ENCODE measurements at places on chromosomes 3 and 15.

DNA sequence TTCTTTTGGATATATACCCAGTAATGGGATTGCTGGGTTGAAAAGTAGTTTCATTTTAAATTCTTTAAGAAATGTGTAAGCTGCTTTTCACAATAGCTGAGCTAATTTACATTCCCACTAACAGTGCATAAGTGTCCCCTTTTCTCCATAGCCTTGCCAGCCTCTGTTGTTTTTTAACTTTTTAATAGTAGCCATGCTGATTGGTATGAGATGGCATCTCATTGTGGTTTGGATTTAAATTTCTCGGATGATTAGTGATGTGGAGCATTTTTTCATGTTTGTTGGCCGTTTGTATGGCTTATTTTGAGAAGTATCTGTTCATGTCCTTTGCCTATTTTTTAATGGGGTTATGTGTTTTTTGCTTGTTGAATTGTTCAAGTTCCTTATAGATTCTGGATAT, 444.3 kb upstream of the ATP11B start:
- no peak for DNase-seq

DNA sequence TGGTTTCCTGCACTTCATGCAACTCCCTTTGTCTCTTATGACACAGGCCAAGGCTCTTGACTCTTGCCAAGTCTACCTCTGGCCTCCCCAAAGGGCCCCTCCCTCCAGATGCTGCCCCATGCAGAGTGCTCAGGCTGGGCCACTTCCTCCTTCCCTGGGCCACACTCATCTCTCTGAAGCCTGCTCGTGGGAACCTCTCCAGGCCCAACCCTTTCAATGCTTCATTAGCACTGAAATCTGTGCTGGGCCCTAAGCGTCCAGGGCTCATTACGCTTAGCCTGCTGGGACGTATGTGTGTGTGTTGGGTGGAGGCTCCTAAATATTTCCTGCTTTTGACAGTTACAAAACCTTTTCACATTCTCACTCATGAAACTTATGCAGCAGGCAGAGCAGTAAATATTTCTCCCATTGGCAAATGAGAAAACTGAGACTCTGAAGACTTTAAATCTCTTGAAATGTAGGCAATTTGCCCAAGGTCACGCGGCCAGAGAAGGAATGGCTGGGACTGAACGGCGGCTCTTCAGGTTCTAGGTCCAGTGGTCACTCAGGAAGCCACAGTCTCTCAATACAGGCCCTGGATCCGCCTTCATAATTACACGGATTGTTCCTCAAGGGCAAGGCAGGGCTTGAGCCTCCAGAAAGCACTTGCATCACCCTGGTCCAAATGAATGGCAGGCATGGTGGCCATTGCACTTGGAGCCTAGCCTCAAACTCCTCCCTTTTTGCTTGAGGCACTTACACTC, 241.7 kb upstream of the HES1 start:
- no peak for DNase-seq

DNA sequence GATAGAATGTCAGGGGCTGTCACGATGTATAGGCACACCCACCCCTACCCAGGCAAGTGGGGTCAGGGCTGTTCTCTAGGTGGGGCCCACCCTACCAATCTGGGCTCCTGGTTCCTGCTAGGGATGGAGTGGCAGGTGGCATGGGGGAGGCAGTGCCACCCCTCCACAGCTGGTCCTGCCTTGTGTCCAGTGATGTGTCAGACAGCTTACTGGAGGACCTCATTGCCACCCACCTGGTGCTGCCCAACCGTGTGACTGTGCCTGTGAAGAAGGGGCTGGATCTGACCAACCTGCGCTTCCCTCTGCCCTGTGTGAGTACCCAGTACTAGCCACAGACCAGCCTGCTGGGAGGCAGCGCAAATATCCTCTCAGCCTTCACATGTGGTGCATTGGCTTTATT, 27.5 kb downstream of the ESYT3 start:
- no peak for DNase-seq

GRCh38 chr3:151852074-151852811, 21.2 kb upstream of the SUCNR1 start:
- DNase-seq = no peak

GRCh38 chr3:25831578-25831977, 41.7 kb downstream of the OXSM start:
- DNase-seq = no peak

DNA sequence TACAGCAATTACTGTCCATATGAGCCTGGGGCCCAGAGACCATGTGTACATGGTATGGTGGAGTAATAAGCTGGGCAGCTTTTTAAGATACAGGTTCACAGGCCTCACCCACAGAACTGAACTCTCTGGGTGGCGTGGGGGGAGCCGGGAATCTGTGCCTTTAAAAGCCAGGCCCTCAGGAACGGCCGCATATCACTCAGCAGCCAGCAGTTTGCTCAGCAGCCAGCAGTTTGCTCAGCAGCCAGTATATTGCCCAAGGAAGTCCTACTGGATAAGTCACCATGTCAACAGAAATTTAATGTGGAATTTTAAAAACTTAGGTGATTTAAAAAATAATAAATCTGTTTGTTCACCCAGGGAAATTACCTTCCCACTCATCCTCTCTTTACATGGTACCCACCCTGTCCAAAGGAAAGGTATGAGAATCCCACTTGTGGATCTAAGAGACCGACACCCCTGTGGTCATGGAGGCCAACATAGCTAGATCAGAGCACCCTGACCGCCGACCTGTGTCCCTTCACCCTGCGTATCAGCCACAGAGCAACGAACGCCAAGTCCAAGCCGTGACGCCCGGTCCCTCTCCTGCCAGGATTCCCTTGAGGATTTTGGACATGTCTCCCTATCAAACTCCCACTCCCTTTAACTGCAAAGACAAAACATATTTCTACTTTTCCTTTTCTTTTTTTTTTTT, 95.7 kb upstream of the CHRM5 start:
- no peak for DNase-seq

DNA sequence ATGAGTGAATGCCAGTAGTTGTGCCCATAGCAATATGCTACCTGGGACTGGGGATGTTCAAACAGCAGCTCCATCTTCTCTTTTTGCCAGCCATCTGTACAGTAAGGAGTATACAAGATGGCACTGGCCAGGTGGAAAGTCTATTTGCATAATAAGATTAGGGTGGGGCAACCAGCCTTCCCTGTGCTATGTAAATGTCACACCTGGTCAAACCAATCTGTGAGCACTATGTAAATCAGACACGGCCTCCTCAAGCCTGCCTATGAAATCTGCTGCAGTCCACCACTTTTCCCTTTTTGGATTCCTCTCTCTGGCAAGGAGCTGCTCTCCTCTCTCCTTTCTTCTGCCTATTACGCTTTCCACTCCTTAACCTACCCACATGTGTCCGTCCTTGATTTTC, 53.0 kb downstream of the C3orf80 start:
- DNase-seq = no peak

GRCh38 chr15:58684036-58684710, 65.3 kb downstream of the ADAM10 start:
- DNase-seq = peak; percentile 9

GRCh38 chr3:173660645-173661299, 263.2 kb downstream of the NLGN1 start:
- no peak for DNase-seq

- no peak for DNase-seq
These were observed 1.4 kb downstream of the MAP6D1 start for GRCh38 chr3:183823963-183824362.

DNA sequence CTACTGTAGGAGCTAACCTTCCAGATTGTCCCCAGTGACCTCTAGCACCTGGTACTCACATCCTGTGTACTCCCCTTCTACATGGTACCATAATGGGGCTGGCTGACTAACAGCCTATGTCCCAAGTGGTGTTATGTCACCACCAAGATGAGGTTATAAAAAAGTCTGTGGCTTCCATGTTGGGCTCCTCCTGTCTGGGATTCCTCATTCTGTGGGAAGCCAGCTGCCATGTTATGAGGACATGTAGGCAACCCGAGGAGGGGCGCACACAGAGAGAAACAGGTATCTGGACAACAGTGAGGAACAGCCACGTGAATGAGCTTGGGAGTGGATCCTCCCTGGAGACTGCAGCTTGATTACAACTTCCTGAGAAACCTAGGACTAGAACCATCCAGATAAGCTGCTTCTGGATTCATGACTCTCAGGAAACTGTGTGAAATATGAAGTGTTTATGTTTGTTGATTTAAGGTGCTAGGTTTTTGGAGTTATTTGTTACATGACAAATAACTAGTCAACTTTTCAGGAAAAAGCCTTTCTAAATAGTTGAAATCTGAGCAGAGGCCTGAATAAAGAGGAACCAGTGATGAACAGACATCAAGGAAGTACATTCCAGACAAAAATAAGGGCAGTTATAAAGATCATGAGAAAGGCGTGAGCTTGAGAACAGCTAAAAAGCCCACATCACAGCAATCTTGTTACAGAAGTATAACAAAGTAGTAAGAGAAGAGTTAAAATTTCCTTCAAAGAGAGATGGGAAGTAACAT, 21.7 kb downstream of the GOLIM4 start:
- no peak for DNase-seq

DNA sequence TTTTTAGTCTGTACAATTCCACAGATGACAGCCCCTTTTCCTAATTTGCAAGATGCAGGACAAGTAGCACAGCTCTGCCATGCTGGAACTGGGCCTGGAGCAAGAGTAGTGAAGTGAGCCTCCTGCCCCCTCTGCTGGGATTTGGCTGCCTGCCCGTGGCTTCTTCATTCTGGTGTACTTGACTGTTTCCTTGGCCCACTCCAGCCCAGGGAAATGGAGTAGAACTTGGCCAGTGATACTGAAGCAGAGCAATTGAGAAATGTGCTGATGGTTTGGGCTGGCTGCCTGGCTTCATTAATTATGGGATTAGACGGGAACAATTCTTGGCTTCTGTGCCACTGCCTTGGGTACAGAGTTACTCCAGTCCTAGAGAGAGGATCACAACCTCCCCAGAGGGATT, 2.8 kb downstream of the GPD1L start:
- DNase-seq = no peak

DNA sequence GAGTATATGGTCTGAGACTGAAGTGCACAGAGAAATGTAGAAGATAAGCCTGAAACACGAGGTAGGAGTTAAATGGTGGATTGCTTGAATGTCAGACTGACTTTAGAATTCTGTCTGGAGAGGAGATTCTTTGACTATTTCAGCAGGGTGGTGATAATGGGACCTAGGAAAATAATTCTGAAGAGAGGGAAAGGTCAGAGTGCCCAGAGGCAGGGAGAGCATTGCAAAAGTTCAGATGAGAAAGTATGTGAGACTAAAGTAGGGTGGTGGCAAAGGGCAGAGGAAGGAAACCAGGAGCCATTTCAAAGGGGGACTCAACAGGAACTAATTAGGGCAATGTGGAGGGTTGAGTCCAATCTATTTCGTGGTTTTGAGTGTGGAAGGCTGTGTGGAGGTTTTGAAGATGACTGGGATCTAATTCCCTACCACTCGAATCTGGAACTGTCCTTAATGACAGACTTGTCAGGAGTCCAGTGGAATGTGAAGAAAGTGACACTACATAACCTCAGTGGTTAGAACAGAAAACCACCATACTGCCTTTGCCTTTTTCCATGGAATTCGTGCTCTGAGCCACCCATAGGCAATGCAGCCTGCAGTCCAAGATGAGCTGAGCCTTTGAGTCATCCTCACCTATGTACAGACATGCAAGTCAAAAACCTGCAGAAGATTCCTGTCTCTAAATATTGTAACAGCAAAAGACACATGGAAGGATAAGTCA, 16.1 kb downstream of the CPOX start:
- DNase-seq = no peak

- no peak for DNase-seq
These were observed 30.2 kb downstream of the PTPN23 start for GRCh38 chr3:47410801-47411646.

GRCh38 chr3:50708620-50709019, 33.9 kb downstream of the DOCK3 start:
- no peak for DNase-seq

DNA sequence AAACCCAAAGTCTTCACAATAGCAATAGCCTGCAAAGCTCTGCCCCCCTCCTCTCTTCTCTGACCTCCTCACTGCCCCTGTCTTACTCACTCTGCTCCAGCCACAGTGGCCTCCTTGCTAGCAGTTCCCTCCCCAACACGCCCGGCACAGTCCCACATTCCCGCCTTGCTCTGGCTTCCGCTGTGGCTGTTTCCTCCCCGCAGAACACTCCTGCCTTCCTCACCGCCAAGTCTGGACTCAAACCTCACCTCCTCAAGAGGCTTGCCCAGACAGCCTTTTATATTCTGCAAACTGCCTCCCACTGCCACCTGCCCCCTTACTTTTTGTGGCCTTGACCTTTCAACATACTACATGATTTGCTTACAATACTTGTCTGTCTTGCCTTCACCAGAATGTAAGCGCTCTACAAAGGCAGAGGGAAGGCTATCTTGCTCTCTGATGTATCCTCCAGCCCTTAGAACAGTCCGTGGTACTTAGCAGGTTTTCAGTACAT, 406 bp upstream of the MPI start:
- no peak for DNase-seq

DNA sequence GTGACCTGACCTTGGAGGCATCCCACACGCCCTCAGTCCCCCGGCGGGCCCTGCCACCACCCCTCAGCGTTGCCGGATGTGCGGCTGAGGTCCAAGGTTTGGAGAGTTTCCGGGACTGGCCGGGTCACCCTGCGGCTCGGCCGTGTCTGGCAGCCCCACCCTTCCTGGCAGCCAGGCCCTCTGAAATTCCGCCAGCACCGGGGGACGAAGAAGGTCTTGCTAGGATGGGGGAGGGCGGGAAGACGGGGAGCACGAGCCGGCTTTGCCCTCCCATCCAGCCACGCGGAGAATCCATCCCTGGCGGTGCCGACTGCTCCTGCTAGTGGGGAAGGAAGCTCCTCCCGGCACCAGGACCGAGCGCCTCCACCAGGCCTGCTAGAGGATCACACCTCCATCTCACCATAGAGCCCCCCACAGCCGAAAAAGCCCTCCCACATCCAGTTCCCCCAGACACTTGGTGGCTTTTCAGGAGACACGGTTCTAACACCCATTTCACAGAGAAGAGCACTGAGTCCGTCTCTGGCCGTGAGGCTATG, 81.5 kb downstream of the CPN2 start:
- DNase-seq = no peak

DNA sequence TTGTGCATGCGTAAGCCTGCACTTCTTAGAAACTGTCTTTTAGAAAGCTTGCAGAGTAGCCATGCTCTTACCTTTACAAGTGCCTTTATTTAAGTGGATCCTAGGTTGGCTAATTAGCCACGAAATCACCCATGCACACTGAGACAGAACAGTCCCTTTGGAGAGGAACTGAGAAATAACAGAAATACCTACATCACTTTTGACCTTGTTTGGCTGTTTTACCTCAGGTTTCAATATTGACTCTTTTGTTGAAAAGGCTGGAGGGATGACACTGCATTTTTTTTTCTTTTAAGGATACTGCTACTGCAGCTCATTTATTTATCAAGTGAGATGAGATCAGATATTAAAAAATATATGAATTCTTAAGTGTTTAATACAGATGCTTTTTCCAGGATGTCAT, 155.6 kb upstream of the GOLIM4 start:
- DNase-seq = no peak

DNA sequence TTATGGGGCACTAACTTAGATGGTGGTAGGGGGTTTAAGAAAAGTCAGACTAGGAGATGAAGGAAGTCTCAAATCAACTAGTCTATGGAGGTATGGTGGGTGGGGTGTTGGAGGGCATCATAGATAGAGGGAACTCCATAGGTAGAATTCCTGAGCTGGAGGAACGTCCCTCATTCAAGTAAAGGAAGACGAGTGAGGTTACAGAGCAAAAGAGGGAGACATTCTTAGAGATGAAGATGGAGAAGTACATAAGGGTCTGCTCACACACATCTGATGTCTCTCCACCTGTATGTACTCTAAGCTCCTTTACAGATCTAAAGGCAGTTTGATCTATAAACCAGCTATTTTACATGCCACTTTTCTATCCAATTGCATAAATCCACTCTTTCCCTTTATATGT, 1.4 kb downstream of the PLSCR1 start:
- no peak for DNase-seq

Measured in LoVo (cell line).